ENCODE measurements at places on chromosomes 3 and 15.

- DNase-seq = no peak
Measured at GRCh38 chr3:15342945-15343344, 10.6 kb upstream of the SH3BP5 start.

- peak; percentile 22 for DNase-seq
Measured at GRCh38 chr15:97234851-97235610, 725.5 kb upstream of the ARRDC4 start.

DNA sequence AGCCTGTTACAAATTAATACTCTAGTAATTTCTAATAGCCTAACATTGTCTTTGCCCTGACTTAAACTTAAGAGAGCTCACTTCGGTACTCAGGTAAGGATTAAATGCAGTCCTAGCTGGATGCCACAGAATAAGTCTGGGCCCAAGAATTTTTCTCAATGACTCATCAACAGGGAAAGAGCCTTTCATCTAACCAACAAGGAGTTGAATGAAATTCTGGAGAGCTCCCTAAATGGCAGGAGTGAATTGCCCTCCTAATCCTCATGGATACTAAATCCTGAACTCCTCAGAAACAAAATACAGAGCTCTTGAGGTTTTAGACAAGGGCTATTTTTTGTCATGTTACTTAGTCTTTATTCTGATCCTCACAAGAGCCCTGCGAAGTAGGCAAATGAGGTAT is 159.5 kb downstream of the PLCH1 start:
- DNase-seq = no peak

- DNase-seq = no peak
Measured at GRCh38 chr3:4993276-4994143, 14.3 kb downstream of the BHLHE40 start.

DNA sequence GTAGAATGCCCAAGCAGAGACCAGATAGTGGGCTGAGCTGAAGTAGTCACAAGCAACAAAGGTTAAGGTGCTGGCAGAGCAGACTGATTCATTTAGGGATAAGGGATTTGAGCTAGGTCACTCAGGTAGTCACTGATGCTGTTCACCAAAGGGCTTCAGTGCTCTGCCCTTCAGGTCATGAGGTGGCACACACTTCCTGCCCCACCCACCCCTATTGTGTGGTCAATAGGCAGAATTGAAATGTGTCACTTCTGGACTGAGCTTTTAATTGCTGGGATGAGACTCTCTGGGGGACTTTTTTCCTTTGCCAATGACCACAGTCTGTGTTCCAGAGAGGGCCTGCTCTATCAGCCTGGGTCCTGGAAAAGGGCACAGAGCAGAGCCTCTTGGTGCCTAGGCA is 2.9 kb upstream of the DIS3L start:
- no peak for DNase-seq

- no peak for DNase-seq
Measured at GRCh38 chr3:85005946-85006345, 47.2 kb downstream of the CADM2 start.

GRCh38 chr3:180359953-180360279 is 242.0 kb upstream of the TTC14 start:
- no peak for DNase-seq

DNA sequence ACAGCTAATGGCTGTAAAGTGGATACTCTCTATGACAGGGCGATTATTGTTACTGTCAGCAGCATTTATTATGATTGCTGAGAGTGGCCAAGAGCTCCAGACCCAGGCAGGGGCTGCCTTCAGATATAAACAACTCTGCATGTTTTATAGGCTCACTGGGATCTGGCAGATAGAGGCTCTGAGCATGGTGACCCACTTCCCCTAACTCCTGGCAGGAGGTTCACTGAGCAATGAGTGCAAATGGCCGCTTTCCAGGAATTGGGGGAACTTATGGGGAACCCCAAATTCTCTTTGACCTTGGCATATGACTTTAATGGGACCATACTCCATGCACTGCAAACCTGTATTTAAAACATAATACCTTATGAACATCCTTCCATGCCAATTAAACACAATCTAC is 59.0 kb downstream of the SCN5A start:
- DNase-seq = no peak

GRCh38 chr15:58748852-58749531 is 515 bp downstream of the ADAM10 start:
- DNase-seq = no peak

GRCh38 chr3:127671523-127672428 is 976 bp upstream of the ABTB1 start:
- DNase-seq = no peak

DNA sequence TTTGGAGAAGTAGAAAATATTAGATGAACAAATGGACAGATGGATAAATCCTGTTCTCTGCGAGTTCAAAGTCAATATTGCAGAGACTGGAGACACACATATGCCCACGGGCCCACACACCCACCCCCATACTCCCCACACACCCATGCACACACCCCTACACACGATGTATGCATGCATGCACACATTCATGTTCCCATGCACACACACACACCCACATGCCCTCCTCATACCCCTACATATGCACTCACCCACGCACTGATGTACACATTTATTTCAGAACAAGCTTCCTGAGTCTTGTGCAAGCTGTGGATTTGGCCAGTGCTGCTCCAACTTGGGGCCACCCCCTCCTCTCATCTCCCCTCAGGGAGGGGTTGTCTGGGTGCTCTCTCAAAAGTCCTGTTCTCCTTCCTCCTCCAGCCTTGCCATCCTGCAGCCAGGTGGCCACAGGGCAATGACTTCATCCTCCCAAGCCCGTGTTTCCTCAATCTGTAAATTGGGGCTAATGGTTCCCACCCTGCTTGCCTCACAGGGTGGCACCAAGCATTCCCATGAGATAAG is 16.4 kb downstream of the MAPKAPK3 start:
- no peak for DNase-seq

DNA sequence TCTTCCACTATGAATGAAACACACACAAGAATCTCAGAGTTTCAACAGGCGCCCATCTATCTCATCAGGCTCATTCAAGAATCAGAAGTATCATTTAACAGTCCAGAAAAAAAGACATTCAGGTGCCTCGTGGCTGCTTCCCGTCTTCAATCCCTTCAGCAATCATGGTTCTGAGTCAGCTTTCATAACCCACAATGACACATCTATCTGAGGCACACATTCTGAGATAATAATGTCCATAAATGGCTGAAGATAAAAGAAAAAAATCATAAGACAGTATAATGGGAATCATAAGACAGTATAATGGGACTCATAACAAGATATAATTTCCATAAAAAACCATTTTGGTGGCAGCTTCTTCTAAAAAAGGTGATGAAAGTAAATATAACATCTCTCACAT is 52.4 kb downstream of the TNIK start:
- DNase-seq = no peak

GRCh38 chr3:9280451-9281219 is 31.2 kb upstream of the SRGAP3 start:
- DNase-seq = no peak

- no peak for DNase-seq
Measured at GRCh38 chr3:197431346-197431910, 124.3 kb downstream of the BDH1 start.

DNA sequence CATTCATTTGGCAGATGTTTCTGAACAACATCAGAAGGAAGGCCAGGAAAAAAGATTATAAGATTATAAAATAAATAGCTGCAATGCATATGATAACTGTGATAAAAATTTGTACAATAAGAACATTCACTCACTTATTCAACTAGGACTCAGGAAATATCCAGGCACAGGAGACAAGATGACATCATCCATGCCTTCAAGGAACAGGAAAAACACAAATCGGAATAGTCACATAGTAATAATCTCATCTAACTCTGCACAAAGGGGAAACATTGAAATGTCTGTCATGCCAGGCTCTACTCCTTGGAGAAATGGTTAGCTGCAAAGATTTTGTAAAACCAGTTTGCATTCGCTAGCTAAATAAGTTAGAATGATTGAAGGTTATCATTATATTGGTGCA is 233.5 kb upstream of the AGTR1 start:
- DNase-seq = no peak

DNA sequence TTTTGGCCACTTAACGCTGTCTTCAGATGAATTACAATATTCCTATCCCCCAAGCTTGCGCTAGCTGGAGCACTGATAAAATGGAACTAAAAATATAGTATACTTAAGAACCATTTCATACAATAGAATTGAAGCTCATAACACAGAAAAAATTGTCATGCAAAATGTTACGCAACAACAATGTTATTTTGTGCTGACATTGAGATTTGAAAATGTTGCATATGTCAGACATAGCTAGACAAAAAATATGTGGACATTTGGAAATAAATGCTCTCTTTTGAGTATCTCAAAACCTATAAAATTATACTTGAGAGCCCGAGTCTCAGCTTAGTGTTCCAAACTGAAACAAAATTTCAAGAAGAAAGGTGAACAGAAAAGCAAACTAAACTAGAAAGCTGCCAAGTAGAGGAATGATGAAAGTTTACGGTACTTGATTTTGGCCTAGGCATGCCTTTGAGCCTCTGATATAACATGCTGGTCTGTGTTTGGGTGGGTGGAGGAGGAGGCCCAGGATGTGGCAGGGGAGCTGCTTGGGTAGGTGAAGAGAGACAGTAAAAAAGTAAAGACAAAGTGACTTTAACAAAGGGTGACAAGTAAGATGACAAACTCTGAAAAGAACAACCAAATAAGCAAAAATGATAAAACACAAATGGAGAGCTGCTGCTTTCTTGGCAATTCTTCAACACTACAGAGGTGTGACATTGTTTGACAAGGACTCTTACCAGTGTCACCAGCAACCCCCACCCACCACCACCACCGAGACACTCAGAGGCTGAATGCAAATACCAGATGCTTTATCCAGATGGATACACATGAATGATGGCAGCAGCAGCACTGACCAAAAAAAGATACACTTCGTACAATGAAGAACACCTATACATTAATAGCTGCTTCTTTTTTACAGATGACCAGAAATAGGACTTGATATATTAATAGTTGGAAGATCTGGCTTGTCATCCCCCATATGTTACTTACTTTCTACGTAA is 129.3 kb upstream of the FEZF2 start:
- DNase-seq = no peak

Measured in NCI-H187 treated with DMSO at 0.1 percent for 48 hours (cell line).